Stimulated activated CD8-positive, alpha-beta memory T cell treated with anti-CD3 and anti-CD28 coated beads, Interleukin-12 subunit alpha, Interleukin-12 subunit beta, amount 100 ng/mL, for 4 hours (primary cell): ENCODE measurements at places on chromosomes 5 and 9.

DNA sequence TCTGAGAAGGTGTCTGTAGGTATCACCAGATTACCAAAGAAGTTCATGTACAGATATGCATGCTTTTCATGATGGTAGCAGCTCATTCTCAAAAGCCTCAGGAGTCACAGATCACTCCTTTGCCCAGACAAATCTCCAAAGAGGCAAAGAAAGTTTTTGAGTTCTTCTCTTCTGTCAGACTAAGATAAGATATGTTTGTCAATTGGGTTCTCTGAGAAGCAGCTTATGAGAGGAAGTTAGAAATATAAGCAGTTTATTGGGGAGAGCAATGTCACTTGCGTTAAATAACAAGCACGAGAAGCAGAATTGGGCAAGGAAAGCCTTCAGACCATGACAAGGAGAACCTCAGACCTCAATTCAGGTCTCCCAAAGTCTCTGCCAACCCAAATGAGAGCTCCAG lies 219.2 kb upstream of the KLF4 start:
- DNase-seq, result no peak

DNA sequence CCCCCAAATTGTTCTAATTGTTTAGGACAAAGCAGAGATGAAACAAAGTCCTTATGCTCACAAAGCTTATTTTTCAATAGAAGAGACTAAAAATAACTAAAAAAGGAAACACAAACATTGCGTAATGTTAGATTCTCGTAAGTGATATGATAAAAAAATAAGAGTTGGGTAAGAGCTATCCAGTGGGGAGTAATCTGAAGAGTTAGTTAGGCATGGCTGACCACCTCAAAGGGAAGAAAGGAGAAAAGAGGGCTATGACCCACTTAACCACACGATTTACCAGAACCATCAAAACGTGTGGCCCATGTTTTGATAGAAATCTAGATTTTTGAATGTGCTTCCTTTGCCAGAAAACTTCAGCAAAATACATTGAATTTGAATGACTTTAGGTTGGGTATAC lies 1296.8 kb upstream of the NUDT12 start:
- no peak for DNase-seq

DNA sequence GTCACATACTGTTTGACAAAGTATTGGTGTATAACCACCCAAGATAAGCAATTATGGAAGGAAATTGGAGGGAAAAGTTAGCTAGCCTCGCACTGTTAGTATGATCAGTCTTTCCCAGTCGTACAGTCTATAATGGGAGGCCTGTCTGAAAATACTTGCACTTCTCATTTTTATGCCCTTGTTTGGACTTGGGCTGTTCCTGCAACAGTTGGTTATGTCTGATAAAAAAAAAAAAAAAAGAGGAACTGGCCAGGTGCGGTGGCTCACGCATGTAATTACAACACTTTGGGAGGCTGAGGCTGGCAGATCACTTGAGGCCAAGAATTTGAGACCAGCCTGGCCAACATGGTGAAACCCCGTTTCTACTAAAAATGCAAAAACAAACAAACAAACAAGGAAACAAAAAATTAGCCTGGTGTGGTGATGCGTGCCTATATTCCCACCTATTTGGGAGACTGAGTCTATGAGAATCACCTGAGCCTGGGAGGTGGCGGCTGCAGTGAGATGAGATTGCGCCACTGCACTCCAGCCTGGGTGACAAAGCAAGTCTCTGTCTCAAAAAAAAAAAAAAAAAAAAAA lies 58.3 kb upstream of the ANKRD33B start:
- no peak for DNase-seq

DNA sequence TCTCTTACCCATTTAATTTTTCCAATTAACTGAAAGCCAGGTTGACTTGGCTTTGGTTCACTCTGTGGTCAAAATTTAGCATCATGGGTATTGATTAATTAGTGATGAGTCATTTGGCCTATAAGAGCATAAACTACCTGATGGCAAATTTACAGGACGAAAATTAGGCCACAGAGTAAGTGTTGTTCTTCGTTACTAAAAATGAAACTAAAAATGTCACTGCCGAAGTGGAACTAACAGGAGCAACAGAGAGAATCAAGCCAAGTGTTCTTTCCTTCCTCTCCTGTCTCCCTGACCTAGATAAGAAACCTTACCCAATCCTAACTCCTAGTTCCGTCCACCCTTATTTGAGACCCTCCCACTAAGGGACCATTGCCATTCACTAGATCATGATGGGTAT lies 176.9 kb downstream of the RAB3C start:
- no peak for DNase-seq

DNA sequence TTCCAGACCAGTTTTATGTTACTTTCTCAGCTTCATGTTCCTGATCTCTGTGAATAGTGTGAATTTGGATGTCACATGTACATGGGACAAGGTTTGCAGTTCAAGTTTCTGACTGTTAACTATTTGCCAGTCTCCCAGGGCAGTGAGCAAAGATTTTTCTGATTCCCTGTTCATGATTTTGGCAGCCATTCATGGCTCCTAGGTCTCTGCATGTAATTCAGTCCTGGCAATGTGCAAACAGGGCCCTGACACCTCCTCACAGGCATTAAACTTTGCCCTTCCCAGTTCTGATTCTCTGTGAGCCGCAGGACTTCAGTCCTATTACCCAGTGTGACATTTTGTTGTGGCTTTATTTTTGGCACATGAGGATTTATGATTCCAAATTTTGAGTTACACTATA lies 349.7 kb downstream of the ARRDC3 start:
- DNase-seq, result no peak

- DNase-seq, result no peak
Measured at GRCh38 chr9:123686131-123686828, 243.6 kb downstream of the DENND1A start.

DNA sequence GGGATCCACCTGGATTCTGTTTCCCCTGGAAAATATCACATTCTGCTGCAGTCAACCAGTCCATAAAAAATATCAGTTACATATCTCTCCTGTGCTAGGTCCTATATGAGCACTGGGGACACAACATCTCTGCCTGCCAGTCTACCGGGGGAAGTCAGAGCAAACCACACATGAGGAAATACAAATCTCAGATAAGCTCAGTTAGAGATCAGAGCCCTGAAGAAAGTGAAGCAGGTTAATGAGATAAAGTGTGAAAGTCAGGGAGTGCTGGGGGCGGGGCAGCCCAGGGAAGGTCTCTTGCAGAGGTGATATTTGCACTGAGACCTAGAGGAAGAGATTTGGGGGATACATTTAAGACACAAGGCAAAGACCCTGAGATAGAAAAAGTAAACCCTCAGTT lies 67.8 kb upstream of the SLC1A1 start:
- DNase-seq, result no peak

DNA sequence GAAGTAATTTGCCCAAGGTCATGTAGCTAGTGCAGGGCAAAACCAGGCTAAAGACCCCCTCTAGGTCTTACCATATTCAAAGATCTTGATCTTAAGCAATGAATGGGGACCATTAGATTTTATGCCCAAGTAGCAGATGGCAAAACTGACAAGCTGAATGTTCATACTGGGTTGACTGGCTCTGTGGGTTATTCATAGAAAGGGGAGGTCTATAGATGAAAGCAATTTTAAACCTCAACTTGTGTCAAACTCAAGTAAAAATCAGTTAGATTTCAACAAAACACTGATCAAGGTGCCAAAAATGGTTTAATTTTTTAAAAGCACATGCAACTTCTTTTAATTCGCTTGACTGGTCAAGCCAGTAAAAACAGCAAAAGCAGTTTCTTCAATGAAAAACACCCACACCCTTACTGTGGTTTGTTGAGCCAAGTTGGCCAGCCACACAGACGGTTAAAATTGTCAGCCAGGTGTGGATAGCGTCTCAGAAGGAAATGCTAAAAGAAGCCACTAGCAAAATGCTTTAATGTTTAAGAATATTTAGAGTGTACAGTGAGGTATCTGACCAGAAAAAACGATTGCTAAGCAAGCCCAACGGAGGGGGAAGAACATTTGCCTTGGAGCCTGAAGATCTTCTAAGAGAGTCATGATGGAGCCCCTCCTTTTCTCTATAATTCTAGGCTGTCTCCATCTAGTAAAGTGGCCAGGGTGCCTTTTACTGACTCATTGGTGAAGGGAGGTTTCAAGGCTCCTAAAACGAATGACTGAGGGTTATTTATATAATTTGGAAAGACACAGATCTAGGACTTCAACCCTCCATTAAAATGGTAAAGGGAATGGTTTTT lies 539.6 kb upstream of the CLINT1 start:
- no peak for DNase-seq

DNA sequence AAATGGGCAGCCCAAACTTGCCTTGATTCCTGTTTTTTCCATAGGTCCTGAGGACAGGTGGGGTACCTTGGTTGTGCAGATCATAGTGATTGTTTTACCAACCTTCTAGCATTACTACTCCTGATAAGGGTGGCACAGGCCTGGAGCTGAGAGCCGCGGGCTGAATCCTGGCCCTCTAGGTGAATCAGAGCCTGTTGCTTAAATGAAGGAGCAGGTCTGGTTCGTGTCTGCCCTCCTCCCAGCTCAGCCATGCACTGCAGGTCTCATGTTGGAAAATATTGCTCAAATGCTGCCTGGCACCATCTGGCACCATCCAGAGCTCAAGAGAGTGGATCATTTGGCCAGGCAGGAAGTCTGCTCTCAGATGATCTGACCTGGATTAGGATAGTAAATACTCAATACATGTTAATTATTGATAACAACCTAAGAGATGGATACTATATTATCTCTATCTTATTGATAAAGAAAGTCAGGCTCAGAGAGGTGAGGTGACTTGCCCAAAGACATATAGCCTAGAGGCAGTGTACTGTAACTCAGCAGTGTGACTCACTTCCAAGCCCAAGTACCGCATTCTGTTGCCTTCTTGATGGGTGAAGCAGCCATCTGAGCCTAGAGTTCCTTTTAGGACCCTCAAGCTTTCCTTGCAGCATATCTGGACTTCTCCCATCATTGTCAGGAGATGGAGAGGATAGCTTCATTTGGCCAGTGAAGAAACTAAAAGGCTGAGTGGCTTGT lies 104.3 kb upstream of the PITX1 start:
- DNase-seq, result no peak

DNA sequence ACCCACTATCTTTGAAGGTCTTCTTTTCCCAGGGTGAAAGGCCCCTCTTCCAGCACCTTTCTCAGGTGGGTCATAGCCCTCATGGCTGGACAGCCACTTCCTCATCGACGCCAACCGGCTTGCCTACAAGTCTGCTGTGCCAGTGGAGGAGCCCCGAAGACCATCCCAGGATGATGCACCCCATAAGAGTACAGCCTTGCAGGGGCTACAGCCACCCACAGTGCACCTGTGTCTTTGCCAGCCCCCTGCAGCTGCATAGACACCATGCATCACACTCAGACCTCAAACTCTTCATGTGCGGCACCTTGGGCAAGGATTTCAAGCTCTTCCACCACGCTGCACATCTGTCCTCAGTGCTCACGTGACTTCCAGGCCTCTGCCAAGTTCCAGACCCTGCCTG lies 173.4 kb downstream of the SLF1 start:
- no peak for DNase-seq

DNA sequence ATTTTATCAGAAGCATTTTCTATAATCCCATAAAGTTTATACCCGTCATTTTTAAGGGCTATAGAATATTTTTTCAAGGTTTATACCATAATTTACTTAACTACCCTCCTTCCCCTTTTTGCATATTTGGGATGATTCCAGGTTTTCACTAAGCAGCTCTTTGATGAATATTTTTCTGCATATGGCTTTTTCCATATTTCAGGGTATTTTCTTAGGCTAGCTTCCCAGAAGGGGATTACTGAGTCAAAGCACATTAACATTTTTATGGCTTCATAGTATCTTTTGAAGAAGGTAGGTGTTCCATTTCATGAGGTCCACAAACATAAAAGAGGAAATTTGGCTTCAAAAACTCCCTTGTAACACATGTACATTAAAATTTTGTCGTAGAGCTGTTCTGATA lies 14.6 kb upstream of the COL15A1 start:
- no peak for DNase-seq

- no peak for DNase-seq
Measured at GRCh38 chr9:80030801-80031200, 459.0 kb downstream of the TLE4 start.

- DNase-seq, result no peak
Measured at GRCh38 chr5:159620853-159621540, 290.7 kb upstream of the IL12B start.

DNA sequence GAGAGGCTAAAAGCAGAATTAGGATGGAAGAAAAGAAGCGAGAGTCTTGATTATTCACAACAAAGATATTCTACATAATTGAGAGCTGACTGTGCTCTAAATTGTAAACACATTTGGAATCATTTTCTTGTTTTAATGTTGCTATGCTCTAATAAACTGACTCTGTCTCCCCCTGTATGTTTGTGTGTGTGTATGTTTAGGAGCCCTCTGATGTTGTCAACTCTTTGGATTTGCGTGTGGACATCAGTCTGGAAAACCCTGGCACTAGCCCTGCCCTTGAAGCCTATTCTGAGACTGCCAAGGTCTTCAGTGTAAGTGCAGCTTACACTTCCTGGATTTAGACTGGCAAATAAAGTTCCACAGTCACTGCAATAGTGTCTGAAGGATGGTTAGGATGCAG lies 37.8 kb downstream of the MOCS2 start:
- DNase-seq, result no peak

GRCh38 chr9:136527721-136528710 lies 17.8 kb downstream of the NOTCH1 start:
- DNase-seq, result no peak

GRCh38 chr9:134377976-134378375 lies 51.7 kb downstream of the RXRA start:
- no peak for DNase-seq

- no peak for DNase-seq
Measured at GRCh38 chr5:173010547-173011464, 27.2 kb downstream of the ATP6V0E1 start.

GRCh38 chr5:120254385-120254784 lies 209.7 kb upstream of the PRR16 start:
- no peak for DNase-seq

DNA sequence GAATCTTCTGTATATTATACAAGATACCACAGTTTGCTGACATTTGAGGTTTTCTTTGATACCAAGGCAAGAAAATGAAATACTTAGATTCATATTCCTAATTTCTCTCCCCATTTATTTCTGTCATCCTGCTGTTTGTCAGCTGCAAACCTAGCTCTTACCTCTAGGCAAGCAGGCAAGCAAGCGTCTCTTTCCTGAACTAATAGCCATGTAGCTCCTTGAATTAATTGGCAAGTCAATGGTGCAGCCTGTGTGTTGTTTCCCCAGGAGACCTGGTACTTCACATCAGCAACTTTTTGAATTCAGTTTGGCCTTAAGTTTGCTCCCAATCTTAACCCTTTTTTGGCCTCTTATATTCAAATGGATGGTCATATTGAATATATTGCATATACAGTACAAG lies 573.6 kb upstream of the ARRDC3 start:
- DNase-seq, result no peak

- no peak for DNase-seq
Measured at GRCh38 chr5:109614981-109615380, 74.7 kb upstream of the MAN2A1 start.

- DNase-seq, result no peak
Measured at GRCh38 chr5:148454576-148454975, 70.8 kb downstream of the FBXO38 start.
